ENCODE measurements at places on chromosomes 13 and 19. TPM values are rescaled to one million over a fixed set of nuclear protein-coding genes. Genes with fewer than 3 reads are reported as not detected.

DNA sequence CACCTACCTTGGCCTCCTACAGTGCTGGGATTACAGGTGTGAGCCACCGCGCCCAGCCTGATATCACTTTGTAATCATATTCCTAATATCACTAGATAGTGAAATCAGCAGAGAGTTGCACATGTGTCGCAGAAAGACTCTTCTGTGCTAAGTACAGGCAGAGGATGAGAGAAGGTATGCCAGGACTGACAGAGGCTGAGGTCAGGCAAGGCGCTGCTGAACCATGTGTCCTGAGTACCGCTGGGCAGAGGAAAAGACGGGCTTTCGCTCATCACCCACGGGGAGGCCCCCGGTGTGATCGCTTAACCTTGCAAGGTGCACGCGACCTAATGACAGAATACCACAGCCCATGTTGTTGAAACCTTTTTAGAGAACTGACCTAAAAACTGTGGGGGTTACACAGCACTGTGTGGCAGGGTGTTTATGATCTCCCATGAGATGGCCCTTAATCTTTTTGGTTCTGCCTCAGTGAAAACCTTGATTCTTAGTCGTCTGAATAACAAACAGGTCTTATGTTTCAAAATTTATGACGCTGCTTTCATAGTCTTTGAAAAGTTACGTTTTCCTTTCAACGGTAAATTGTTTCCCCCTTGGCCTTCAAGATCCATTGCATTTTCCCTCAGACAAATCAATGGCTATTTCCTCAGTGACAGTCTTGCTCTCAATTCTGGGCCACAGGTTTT, 12.2 kb downstream of the GJA3 start:
- no peak for DNase-seq

GRCh38 chr13:31200637-31200971, 829 bp downstream of the B3GLCT start:
- DNase-seq, result no peak

DNA sequence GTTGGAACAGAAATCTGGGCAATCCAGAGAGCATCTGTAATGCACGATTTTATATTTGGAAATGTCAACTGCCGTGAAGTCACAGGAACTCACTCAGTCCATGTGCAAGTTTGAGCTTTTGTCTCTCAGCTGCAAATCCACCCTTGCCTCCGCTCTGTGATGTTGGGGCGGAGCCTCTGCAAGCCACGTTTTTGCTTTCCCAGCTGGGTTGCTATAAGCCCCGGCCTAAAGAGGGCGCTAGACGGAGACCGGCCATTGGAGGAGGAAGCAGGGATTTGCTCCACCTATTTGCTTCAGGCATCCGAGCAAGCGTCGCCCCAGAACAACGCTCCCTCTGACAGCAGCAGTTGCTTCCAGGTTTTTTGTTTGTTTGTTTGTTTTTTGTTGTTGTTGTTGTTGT, 56.2 kb downstream of the TRPM4 start:
- DNase-seq, result no peak

GRCh38 chr19:29119590-29119989, 93.4 kb downstream of the UQCRFS1 start:
- peak; percentile 18 for DNase-seq

The CYP2A7 gene
- total RNA-seq, result not detected

GRCh38 chr13:41742917-41743552, 217.9 kb downstream of the VWA8 start:
- DNase-seq, result peak; percentile 17

DNA sequence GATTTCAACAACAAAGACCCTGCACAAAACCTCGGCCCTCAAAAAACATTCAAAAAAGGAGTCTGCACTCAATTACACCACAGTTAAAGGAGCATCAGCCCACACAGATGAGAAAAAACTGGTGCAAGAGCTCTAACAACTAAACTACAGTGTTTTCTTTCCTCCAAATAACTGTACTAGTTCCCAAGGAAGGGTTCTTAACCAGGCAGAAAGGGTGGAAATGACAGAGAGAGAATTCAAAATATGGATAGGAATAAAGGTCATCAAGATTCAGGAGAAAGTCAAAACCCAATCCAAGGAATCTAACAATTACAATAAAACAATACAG, 176.4 kb upstream of the TRPC4 start:
- DNase-seq, result no peak

- DNase-seq, result peak; percentile 74
Measured at GRCh38 chr19:751501-752341, 809 bp downstream of the MISP start.

The ZNF486 gene
- total RNA-seq, result 39.8 TPM

GRCh38 chr19:48239582-48240141, 16.1 kb downstream of the CARD8 start:
- peak; percentile 15 for DNase-seq

- DNase-seq, result no peak
Measured at GRCh38 chr13:59771272-59771671, 392.5 kb downstream of the DIAPH3 start.

DNA sequence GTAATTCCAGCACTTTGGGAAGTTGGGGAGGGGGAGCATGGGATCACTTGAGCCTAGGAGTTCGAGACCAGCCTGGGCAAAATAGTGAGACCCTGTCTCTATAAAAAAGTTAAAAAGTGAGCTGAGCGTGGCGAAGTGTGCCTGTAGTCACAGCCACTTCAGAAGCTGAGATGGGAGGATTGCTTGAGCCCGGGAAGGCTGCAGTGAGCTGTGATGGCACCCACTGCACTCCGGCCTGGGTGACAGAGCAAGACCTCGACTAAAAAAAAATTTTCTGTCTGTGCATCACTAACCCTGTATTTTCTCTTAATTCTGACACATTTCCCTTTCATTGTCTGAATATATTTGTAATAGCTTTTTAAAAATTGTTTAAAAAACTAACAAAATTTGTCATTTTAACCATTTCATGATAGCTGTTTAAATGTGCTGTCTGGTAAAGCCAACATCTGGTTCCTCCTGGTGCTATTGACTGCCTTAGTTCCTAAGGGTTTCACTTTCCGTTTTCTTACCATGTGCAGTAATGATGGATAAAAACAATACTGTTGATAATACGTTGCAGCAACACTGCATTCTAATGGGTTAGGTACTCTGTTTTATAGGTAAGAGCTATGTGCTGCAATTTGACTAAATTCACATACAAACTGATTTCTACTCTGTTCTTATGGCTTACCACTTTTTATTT, 29.7 kb downstream of the LATS2 start:
- DNase-seq, result no peak

GRCh38 chr19:10270616-10271394, at the start of gene ICAM1:
ICAM1 (plus strand) TSS chr19:10271120; CDS start chr19:10271160, 40 bp downstream.
- DNase-seq, result peak; percentile 75

DNA sequence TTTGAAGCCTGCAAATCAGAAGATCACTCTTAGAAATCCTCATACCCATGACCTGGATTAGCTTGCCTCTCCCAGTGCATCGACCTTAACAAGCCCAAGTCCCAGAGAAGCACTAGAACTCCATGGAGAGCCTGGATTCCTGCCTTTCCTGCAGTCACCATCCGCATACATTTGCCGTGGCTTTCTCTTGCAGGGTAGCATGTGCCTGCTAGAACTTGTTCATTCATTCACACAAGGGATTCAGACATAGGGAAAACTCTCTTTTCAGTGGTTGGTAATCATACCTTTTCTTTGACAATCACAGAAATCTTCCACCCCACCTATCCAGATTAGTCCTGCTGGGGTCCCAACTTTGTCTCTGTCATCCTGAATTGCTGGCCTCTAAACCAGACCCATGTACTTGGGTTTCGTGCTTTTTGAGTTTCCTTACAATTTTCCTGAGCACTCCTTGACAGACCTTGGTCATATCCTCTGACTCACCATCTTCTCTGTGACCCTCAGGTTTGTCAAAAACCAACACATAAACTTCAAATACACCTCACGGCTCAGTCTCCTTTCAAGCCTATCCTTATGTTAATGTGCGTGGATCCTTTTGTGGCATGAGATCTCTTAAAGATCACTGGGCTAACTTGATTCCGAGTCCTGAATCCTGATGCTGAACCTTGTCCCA, 355.0 kb downstream of the MYO16 start:
- no peak for DNase-seq

GRCh38 chr19:33309826-33310225, 7.5 kb upstream of the CEBPA start:
- no peak for DNase-seq

DNA sequence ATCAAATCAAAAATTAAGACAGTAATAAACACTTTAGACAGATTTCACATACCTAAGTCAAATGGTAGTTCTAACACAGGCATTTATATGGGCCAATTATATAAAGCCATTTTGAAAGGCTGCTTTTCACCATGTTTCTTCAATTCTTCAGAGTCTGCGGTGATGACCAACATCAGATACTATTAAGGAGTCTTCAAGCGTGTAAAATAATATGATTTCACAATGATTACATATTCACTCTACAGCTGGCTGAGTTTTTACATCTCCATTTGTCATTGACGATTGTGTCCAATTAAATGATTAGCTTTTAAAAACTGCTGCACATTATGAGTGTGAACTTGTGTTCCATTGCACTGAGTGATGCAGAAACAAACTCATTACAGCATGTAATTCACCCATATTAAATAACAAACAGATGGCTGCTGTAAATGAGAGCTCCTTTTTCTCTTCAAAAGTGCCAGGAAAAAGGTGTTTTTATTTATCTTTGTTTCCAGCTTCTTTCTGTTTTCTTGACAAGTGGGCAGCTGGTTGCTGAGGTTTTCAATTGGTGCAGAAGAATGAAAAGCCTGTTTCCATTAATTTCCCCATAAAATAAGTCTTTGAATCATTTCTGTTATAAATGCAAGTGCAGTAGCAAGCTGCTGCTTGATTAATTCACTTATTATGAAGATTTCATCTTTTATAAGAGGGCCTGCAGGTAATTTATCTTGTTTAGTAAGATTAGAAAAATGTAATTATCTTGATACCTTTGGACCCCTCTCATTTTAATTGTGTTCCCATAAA, 676.1 kb upstream of the KLHL1 start:
- no peak for DNase-seq

The PET100 gene
- total RNA-seq, result 27.6 TPM

- DNase-seq, result peak; percentile 47
Measured at GRCh38 chr13:36430247-36431203, 1.8 kb upstream of the CCNA1 start.

GRCh38 chr13:82436099-82436585, 1446.1 kb downstream of the SLITRK1 start:
- no peak for DNase-seq

The CRB3 gene
- total RNA-seq, result 121 TPM

The KLK15 gene
- not detected for total RNA-seq

The FSD1 gene
- 5.6 TPM for total RNA-seq

All from renal cortical epithelial cell (primary cell).